MCF 10A (cell line): ENCODE measurements at places on chromosomes 12 and 14. TPM values are rescaled to one million over a fixed set of nuclear protein-coding genes. Genes with fewer than 3 reads are reported as not detected.

GRCh38 chr14:82412545-82412944 lies 878.9 kb upstream of the SEL1L start:
- DNase-seq, result no peak

DNA sequence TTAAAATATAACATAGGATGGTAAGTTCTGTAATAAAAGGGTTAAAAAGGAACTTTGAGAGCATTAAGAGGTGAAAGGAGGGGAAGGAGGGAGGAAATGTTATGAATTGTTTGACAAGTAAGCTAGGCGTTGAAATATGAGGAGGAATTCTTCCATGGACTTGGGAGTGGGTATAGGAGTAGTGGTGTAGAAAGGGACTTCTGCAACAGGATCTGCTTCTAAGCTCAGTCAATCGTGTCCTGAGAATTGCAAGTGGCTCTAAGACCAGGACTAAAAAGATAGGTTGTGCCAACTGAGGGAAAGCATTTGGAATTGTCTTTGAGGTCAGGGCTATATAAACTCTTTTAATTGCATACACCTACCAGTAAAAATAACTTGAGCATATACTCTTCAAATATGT lies 74.1 kb upstream of the SLC38A2 start:
- peak; percentile 42 for DNase-seq

DNA sequence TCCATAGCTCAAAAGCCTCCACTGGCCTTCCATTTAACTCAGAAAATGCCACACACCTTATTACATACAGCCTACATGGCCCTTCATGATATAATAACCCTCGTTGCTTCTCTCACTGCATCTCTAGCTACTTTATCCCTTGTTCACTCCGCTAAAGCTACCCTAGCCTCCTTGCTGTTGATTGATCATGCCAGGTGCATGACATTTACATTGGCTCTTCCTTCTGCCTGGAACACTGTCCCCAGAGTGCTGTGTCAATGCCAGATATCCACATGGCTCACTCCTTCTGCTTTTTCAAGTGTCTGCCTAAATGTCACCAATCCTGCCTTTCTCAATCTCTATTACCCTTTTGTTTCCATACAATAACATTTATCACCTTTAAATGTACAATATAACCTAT lies 58.3 kb downstream of the CAND1 start:
- DNase-seq, result no peak

GRCh38 chr14:94284221-94284620 lies 8.8 kb downstream of the SERPINA10 start:
- DNase-seq, result no peak

GRCh38 chr12:123388177-123388950 lies 4.4 kb downstream of the KMT5A start:
- DNase-seq, result peak; percentile 71

- peak; percentile 40 for DNase-seq
These were observed 161.7 kb downstream of the ALX1 start for GRCh38 chr12:85441741-85442140.

GRCh38 chr14:25237845-25238244 lies 187.9 kb upstream of the STXBP6 start:
- DNase-seq, result no peak

- no peak for DNase-seq
These were observed 468.1 kb downstream of the PRKD1 start for GRCh38 chr14:29459531-29459930.

DNA sequence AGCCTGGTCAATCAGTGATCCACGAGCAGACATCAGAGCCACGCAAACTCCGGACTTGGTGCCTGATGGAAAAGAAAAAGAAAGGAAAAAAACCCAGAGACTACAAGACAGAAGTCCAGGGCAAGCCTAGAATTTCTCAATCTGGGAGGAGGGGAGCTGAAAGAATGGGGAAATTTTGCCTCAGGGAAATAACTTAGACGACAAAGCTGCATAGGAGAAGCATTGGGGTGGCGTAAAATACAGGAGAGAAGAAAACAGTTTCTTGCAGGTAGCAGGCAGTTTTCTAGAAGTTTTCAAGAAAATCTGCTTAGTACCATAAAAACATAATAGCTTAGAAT lies 2.6 kb upstream of the SLC11A2 start:
- DNase-seq, result peak; percentile 82

DNA sequence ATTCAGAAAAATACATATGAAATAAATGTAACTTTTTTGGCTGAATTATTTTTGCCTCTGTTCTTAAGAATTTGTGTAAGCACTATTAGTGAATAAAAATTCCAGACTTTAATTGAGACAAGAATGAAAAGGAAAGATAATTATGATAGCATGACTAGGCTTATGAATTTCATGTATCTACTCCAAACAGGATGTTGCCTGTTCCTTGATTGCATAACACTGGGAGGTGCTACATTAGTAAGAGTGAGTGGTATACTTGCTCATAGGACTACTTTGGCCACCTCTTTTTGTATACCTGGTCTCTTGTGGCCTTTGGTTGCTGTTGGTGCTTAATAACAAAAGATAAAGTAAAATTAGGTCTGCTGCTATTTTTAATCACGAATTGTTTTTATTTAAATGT lies 112.8 kb downstream of the NAV3 start:
- DNase-seq, result peak; percentile 87

DNA sequence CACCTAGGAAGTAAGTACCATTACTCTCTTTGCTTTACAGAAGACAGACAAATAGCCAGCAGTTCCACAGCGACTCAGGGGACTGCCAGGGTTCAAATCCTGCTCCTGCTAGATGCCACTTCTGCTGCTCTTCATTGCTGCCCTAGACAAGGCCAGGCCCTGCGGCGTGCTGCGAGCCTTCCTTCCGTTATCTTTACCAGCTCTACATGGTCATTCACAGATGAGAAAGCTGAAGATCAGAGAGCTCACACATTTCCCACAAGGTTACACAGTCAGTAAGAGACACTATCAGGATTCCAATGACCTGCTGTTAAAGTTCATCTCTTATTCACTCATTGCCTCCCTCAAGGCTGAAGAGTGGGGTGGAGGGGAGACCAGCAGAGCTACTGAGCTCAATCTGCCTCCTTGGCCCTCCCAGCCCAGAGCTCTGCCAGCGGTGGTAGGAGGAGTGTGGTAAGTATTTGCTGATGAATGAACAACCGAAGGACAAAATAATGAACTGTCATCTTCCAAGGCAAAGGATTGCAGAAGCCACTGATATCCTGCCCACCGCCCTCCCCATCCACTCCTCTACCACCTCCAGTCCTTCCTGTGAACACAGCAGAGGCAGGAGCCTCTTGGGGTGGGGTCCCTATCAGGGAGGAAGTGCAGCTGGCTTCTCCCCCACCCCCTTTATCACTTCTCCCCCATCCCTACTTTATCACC lies 14.6 kb upstream of the HDAC7 start:
- no peak for DNase-seq

GRCh38 chr12:30925607-30926242 lies 823 bp upstream of the TSPAN11 start:
- no peak for DNase-seq

DNA sequence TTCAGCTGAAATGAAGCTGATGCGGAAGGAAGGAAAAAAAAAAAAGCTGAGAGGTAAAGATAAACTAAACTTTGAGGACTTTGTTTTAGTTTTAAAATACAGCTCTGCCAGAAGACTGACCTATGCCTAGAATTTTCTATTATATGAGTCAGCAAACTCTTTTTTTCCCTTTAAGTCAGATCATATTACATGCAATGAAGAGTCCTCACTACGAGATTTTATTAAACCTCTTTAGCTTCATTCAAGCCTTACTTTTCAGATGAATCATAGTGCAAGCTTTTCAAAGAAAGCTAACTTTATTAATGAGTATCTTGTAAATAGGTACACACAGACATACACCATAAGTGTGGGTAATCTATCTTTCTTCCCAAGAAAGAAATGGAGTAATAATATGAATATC lies 57.8 kb upstream of the FSCB start:
- DNase-seq, result peak; percentile 27

DNA sequence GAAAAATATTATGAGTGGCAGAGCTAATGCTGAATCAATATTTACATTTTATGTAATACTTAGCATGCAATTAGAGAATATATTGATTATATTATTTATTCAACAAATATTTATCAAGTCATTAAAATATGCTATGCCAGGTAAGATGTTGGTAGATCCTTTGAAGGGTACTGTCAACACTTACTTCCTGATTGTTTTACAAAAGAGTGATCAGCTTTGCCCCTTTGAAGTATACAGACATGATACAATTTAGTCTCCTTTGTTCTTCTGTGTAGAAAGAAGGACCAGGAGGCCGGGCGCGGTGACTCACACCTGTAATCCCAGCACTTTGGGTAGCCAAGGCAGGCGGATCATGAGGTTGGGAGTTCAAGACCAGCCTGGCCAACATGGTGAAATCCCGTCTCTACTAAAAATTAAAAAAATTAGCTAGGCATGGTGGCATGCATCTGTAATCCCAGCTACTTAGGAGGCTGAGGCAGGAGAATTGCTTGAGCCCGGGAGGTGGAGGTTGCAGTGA lies 73.9 kb upstream of the IFNG-AS1 start:
- DNase-seq, result no peak

C3AR1 gene
- total RNA-seq, result not detected in 2 replicates

MAP1LC3B2 gene
- total RNA-seq, result 3.4 and 5.1 TPM in 2 replicates

KRT4 gene
- total RNA-seq, result not detected in 2 replicates

TAS2R8 gene
- not detected in 2 replicates for total RNA-seq
